ENCODE measurements at places on chromosomes 12 and 14.

GRCh38 chr12:100403446-100403845 is 46.6 kb downstream of the SLC17A8 start:
- no peak for DNase-seq

GRCh38 chr14:98802044-98802443 is 470.0 kb downstream of the BCL11B start:
- DNase-seq, result no peak

DNA sequence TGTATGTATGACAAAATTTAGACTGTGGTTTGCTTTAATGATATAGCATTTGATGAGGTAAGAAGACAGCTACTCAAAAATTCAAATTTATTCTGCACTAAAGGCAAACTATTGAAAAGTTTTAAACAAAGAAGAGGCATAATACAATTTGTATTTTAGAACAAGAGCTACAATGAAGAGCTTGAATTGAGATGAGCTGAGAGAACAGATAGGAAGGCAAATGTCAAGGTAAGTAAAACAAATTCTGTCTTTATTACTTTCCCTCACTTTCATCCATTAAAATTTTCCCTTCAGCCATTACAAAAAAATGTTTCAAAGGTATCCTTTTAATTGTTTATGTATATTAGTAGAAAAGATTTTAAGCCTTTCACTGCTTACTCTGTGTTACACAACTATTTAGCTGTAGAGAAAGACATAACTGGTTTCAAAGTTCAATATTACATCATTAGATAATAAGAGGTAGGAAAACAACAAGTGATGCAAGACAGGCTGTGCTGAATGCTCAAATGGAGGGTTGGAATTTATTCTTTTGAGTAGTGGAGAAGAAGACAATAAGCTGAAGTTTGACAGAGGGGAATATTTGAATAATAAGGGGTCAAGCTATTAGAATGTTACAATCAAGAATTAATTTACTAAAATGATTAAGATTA is 1334.1 kb downstream of the FSCB start:
- DNase-seq, result no peak

DNA sequence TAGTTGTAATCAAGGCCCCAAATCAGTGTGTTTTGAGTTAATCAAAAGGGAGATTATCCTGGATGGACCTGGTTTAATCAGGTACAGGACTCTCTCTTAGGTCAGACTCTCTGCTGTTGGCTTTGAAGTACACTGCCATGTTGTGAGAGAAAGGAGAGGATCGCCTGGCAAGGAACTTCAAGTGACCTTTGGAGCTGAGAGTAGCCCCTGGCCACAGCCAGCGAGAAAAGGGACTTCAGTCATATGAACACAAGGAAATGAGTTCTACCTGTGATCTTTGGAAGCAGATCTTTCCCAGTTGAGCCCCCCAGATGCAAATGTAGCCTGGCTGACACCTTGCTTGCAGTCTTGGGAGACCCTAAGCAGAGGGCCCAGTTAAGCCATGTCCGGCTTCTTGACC is 68.3 kb upstream of the CPM start:
- no peak for DNase-seq

DNA sequence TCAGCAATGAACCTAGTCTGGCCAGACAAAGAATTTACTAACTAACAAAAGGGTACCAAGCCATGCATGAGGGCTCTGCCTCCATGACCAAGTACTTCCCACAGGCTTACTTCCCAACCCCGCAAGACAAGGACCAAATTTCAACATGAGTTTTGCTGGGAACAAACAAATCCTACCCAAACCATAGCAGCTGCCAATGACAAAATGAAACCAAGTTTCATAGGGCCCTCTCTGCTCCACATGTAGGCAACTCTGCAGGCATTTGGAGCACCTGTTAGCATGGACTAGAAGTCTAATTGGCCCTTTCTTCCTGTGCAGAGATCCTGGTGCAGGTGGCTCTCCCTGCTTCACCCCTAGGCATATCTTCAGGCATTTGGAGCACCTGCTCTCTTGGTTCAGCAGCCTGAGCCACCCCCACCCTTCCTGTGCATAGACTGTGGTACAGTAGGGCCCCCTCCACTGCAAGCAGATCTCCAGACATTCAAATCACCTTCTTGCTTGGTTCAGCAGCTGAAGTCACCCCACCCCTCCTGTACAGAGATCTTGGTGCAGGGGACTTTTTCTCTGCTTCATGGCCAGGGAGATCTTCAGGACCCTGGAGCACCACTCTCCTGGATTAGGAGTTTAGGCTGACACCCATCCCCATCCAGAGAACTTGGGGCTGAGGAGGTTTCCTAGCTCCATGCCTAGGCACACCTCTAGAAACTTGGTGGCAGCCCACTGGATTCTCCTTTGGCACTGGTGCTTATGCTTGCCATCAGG is 308.7 kb downstream of the RPAP3 start:
- no peak for DNase-seq

DNA sequence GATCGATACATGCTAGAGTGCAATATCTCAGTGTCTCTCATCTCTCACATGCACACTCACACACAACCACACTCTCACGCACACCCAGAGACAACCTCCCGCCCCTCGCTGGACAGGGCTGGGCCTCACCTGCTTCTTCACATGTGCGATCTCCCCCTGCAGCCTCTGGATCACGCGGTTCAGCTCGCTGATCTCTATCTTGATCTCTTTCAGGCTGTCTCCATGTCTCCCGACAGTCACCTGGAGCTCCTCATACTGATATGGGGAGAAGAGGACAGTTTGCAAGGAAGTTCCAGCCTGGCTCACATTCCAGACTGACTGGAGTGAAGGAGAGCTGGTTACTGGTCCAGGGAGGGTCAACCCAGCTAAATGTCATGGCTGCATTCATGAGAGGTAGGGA is 4.4 kb downstream of the KRT2 start:
- DNase-seq, result no peak

All from fibroblast of skin of abdomen (primary cell).